ENCODE measurements at places on chromosomes 2 and 18. TPM values are rescaled to one million over a fixed set of nuclear protein-coding genes. Genes with fewer than 3 reads are reported as not detected.

The WDFY1 gene
- 61.7 TPM for total RNA-seq

The ERFE gene
- 0.60 TPM for total RNA-seq

The DES gene
- total RNA-seq: 0.10 TPM

The NEURL3 gene
- 5.3 TPM for total RNA-seq

- peak overlapping the region; percentile 87 for H3K27ac ChIP-seq
- DNase-seq: peak; percentile 49
- peak overlapping the region; percentile 76 for H3K4me3 ChIP-seq
Observed at GRCh38 chr2:233422050-233422639, 67.9 kb downstream of the DGKD start.

- DNase-seq: no peak
- H3K27ac ChIP-seq: peak overlapping the region; percentile 18
- H3K36me3 ChIP-seq: no peaks in the 10 kb centered on the region
- H3K4me3 ChIP-seq: peak overlapping the region; percentile 12
- H3K4me1 ChIP-seq: peaks cover 56% of the 10 kb centered on the region
- H3K27me3 ChIP-seq: no peaks in the 10 kb centered on the region
Observed at GRCh38 chr2:169108099-169108884, 38.9 kb downstream of the DHRS9 start.

GRCh38 chr2:230205034-230205433 is 14.8 kb downstream of the SP110 start:
- H3K27me3 ChIP-seq: no peaks in the 10 kb centered on the region
- peaks cover 34% of the 10 kb centered on the region for H3K4me1 ChIP-seq
- DNase-seq: no peak
- peak overlapping the region; percentile 65 for H3K4me3 ChIP-seq
- peak overlapping the region; percentile 75 for H3K27ac ChIP-seq
- H3K36me3 ChIP-seq: peaks cover 27% of the 10 kb centered on the region

- no peaks in the 10 kb centered on the region for H3K27me3 ChIP-seq
- no peak overlapping the region for H3K4me3 ChIP-seq
- H3K4me1 ChIP-seq: peaks cover 4% of the 10 kb centered on the region
- H3K27ac ChIP-seq: no peak overlapping the region
- no peak for DNase-seq
- H3K36me3 ChIP-seq: no peaks in the 10 kb centered on the region
Observed at GRCh38 chr2:113061241-113061640, 2.2 kb downstream of the IL36RN start.

DNA sequence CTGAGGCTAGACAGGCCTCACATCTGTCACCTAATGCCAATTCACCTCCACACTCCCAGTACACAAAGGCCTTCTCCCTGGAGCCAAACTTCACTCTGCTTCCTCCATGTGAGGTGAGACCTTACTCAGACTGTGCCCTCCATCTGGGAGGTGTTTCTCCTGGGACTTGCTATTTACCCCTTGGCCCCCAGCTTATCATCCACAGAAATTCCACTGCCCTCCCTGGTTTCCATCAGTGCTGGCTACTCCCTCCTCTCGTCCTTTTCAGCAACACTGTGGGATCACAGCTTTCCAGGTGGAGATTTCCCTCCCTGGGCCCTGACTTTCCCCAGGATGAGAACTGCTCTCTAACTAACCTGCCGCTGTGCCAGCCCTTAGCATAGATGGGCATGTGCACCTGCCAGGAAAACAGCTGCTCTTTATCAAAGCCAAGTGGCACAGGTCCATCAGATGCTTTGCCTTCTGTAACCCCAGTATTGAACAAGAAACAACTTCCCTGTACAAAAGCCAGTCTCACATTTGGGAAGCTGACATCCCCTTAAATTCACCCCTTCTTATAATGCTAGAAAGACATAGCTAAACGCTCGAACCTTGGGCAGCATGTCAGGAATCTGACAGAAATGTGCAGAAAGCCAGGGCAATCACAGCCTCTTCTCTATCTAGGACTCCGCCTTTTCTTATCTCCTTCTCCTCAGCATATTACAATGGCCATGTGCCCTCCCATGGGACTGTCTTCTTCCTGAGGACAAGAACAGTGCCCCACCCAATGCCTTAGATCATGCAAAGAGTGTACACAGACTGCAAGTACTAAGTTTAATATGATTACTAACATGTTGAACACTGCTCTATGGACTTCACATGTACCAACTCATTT is 535.5 kb upstream of the ID2 start:
- no peaks in the 10 kb centered on the region for H3K36me3 ChIP-seq
- peaks cover 23% of the 10 kb centered on the region for H3K4me1 ChIP-seq
- no peak overlapping the region for H3K4me3 ChIP-seq
- DNase-seq: no peak
- H3K27me3 ChIP-seq: peaks cover 25% of the 10 kb centered on the region
- no peak overlapping the region for H3K27ac ChIP-seq

DNA sequence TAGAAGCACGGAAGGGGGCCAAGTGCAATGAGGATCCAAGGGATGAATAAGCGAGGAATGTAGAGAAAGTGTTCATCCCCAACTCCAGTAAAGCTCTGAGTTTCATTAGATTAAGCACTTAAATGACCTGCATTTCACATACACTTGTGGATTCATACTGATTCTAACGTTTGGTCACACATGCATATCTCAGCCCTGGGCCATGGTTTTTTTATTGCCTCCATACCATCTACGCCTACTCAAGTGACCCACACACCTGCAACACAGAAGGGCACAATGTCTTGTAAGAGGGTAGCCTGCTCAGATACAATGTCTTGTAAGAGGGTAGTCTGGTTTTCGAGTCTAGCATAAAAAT is 566 bp upstream of the MRPS5 start:
- DNase-seq: no peak
- peaks cover 4% of the 10 kb centered on the region for H3K36me3 ChIP-seq
- peaks cover 43% of the 10 kb centered on the region for H3K4me1 ChIP-seq
- no peaks in the 10 kb centered on the region for H3K27me3 ChIP-seq
